ENCODE measurements at places on chromosomes 1 and 21.

- DNase-seq: no peak
These were observed 18.4 kb upstream of the PLEKHG5 start for GRCh38 chr1:6509919-6510291.

GRCh38 chr1:8002329-8002910, 23.7 kb downstream of the ERRFI1 start:
- no peak for DNase-seq

DNA sequence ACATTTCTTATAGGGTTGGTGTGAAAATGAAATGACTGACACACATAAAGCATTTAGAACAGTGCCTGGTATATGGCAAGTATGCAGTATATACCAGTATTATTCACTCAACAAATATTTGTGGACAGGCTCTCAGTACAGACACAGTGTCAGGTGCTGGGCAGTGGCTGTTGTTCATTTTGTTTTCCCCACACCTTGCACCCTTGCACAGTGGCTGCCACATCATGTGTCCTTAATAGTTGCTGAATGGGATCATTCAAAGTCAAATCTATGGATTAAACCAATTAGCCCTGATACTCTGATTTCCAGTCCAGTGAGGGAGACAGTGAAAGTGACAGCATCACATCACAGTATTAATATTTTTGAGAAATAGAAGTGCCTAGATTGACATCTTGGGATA, 2.4 kb downstream of the SLAMF1 start:
- no peak for DNase-seq

DNA sequence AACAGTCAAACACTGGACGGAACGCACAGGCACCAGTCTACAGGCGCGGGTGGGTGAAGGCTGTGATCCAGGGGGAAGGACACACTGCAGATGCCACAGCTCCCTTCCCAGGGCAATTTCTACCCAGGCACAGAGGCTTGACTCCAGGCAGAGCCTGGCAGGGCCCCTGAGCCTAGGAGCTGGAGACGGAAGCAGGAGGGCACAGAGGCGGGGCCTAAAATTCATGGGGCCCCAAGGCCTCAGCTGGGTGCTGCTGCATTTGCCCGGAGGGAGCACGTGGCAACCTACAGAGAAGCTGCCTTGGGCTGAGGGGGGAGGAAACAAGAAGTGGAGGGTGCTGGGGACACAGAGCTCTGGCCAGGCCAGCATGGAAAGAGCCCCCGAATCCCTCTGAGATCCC, 41.2 kb downstream of the UBE2G2 start:
- no peak for DNase-seq

DNA sequence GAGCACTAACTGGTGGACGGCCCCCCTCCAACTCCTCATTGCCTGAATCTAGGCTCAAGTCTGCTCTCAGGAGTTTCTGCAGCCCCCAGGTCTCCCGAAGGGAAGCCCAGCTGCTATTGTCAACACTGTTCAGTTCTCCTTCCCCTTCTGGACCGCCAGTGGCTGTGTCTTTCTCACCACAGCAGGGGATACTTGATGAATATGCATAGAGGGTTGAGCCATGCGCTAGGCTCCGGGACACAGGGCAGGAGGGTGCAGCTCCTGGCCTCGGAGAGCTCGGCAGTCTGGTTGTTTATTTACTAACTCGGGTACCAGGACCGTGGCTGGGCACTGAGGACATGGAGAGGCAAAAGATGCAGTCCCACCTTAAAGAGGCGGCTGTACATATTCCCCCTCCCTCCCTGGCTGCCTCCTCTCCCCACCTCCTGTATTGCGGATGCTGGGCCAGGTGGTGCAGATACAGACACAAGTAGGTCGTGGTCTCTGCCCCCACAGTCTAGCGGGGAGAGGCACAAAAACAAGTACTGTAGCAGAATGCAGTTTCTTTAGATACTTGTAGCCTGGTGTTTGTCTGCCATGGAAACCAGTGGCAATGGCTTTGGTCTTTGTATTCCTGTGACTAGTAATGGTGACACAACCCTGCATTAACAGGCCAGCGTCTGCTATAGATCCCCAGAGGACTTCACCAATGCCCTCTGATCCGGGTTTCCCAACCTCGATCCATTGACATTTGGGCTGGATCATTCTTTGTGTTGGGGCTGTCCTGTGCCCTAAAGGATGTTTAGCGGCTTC, 26.2 kb downstream of the ARHGEF10L start:
- no peak for DNase-seq

DNA sequence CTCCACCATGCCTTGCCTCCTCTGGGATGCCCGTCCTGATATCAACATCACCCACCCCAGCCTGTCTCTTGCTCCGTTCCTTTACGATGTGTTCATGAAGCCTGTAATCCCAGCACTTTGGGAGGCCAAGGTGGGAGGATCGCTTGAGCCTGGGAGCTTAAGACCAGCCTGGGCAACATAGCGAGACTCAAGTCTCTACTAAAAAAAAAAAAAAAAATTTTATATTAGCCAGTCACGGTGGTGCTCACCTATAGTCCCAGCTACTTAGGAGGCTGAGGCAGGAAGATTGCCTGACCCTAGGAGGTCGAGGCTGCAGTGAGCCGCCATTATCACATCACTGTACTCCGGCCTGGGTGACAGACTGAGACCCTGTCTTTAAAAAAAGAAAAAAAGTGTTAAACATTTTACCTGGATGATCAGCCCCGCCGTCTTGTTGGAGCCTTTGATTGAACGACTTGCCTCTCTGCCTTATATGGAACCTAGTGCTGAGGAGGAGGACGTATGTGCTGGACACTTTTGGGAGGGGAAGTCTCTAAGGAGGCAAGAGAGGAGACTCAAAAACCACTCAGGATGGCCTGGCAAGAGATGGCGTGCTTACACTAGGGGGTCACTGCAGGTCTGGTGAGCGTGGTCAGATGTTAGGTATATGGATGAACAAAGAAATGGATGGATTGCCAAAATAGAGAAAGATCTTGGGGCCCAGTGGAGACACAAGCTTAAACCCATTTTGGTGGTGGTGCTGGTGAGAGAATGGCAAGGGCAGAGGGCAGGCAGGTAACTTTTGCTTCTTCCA, 80.5 kb upstream of the IFFO2 start:
- no peak for DNase-seq

DNA sequence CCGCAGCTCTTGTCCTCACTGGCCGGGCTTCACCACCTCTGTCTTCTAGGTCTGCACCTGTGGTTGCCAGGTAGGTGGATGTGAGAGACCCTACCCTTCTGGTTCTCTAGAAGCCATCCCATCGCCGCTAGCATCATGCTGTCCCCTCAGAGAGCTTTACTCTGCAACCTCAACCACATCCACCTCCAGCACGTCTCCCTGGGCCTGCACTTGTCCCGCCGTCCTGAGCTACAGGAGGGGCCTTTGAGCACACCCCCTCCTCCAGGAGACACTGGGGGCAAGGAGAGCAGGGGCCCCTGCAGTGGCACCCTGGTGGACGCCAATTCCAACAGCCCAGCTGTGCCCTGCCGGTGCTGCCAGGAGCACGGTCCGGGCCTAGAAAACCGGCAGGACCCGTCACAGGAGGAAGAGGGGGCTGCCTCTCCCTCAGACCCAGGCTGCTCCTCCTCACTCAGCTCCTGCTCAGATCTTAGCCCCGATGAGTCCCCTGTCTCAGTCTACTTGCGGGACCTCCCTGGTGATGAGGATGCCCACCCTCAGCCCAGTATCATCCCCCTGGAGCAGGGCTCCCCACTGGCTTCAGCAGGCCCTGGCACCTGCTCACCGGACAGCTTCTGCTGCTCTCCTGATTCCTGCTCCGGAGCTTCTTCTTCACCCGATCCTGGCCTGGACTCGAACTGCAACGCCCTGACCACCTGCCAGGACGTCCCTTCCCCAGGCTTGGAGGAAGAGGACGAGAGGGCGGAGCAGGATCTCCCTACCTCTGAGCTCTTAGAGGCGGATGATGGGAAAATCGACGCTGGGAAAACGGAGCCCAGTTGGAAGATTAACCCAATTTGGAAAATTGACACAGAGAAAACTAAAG, 1.2 kb downstream of the RUSC1 start:
- no peak for DNase-seq

DNA sequence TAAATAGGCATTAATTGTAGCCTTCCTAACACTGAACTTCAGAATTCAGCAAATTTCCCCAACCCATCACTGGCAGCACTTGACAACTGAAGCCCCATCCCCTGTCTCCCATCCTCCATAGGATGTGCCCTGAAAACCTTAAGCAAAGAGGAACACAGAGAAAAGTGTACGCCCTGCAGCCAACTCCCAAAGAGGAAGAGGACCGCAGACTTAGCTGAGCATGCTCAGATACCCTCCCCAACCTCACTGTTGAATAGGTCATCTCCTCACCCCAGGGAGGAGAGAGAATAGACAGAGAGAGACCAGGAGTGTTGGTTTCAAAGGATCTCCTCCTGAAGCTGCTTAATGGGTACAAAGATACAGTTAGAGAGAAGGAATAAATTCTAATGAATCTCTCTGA, 50.5 kb downstream of the CD2 start:
- no peak for DNase-seq

- no peak for DNase-seq
These were observed 4.4 kb downstream of the JMJD4 start for GRCh38 chr1:227730630-227731151.

- no peak for DNase-seq
These were observed 20.4 kb upstream of the FMOD start for GRCh38 chr1:203371288-203371687.

- DNase-seq: no peak
These were observed 2.8 kb upstream of the SLC2A1 start for GRCh38 chr1:42961312-42962091.
